ENCODE measurements at places on chromosomes 16 and 17.

- no peak for DNase-seq
These were observed 8.9 kb downstream of the ZNF319 start for GRCh38 chr16:57991551-57992059.

- no peak for DNase-seq
These were observed 7.2 kb downstream of the KRT38 start for GRCh38 chr17:41433586-41433985.

DNA sequence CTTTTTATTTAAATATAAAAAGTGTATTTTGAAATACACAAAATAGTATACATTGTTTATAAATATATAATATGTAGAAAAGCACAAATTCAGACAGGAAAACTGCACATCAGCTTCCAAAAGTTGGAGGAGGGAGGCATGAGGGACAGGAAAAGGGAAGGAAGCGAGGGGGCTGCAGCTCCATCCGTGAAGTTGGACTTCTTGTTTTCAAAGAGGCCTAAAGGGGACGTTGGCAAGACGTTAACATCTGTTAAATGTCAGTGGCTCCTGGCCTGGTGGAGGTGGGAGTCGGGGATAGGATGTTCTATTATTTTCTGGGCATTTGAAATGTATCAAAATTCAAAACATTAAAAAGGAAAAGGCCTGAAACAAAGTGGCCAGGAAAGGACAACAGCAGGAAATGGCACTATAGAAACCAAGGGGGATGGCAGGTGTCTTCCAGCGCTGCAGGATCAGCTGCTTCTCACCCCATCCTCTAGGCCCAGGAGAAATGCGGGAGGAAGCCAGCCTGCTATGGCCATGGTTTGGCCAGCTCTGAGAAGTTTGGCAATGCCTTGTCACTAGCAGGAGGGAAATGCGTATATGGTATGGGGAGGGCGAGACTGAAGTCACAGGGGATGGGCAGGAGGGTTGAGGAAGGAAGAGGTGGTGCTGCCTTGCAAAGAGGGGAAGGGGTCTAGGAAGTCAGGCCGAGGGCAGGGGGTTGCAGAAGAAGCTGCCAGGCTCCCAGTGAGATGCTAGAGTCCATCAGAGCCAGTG, 6.4 kb downstream of the CMTM2 start:
- DNase-seq = no peak

DNA sequence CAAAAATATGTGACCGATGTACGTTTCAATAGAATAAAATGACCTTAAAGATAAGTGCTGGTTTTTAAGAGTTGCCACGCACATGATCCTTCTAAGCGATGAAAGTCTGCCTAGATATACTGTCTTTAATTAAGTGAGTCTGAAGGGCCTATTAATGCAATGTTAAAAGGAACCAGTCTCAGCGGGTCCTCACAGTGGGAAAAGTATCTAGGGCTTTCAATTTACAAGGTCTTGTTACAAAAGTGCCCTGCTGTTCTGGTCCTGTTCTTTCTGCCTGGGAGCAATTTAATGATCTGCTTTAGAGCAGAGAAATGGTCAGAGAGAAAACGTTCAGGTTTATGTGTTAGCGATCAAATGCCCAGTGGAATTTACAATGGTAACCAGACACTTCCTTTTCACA, 864.0 kb downstream of the KCNJ2 start:
- DNase-seq = no peak

GRCh38 chr16:76910931-76911330, 280.1 kb upstream of the MON1B start:
- DNase-seq = no peak

GRCh38 chr16:22255335-22255734, 41.9 kb upstream of the POLR3E start:
- no peak for DNase-seq

DNA sequence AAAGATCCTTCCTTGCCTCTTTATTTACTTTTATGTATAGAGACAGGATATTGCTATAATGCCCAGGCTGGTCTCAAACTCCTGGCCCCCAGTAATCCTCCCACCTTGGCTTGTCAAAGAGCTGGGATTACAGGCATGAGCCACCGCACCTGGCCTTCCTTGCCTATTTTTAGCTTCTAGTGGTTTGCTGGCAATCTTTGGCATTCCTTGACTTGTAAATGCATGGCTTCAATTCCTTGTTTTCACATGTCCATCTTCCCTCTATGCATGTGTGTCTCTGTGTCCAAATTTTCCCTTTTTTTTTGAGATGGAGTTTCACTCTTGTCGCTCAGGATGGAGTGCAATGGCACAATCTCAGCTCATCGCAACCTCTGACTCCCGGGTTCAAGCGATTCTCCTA, 22.5 kb downstream of the HEXIM2 start:
- no peak for DNase-seq

GRCh38 chr17:74785096-74785980, 9.2 kb upstream of the NAT9 start:
- no peak for DNase-seq

- no peak for DNase-seq
These were observed 12.8 kb downstream of the ZNF174 start for GRCh38 chr16:3413730-3414379.

- peak; percentile 64 for DNase-seq
These were observed 43.5 kb downstream of the TBX21 start for GRCh38 chr17:47776330-47777197.

GRCh38 chr17:32901743-32902142, 24.8 kb upstream of the MYO1D start:
- no peak for DNase-seq

- no peak for DNase-seq
These were observed 8.8 kb downstream of the MMP25 start for GRCh38 chr16:3054965-3055733.

DNA sequence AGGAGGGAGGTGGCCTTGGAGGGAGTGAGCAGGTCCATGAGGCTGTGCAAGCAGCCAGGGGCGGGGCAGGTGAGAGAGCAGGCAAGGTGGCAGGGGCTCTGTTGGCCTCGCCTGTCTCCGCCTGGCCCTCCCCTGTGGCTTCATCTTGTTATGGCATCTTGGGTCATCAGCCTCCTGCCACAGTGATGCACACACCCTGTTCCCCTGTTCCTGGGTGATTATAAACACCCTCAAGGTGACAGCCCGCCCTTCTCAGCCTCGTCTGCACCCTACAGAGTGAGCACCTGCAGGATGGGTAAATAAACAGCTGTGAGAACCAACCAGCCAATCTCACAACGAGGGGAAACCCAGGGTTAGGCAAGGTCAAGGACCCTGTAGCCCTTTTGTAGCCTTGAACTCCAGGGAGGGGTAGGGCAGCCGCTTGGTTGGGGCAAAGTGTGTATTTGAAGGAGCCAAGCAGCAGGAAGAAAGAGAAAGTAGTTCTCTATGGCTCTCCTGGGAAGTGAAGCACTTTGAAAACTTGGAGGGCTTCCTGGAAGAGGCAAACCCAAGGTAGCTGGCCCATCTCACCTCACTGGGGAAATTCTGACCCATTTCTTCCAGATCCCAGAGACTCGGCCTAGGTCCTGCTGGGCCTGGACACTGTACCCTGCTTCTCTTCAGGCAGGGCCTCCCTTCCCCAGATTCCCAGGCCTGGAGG, 60.6 kb downstream of the NT5M start:
- DNase-seq = no peak

DNA sequence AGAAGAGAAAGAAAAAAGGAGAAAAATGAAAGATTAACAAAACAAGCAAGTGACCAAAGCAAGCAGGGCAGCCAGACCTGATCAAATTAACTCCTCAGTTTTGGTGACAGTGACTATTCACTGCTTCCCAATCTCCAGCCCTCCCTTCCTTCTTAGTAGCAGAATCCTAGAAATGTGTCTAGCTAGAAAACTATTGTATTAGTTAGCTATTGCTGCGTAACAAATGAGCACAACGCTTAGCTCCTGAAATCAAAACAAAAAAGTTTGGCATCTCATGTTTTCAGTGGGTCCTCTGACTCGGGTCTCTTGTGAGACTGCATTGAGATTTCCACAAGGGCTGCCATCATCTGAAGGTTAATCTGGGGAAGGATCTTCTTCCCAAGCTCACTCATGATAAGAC, 213.9 kb downstream of the PARN start:
- DNase-seq = no peak

DNA sequence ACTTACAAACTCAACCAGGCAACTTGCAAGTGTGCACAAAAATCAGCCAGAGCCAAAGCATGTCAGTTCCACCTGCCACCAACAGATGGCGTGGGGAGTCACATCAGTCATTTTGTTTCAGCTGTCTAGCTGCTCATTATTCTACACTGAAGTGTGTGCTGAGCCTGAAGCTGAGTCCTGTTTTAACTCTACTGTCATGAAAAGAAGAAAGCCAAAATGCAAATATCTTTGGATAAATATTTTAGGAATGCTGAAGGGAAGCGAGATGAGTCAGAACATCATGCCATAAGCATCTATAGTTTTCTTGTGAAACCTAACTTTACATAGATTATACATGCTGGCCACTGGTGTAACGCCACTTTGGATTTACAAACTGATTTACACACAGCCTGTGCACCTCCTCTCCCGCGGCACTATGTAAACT, 172.6 kb downstream of the CDK5R1 start:
- DNase-seq = peak; percentile 76

- no peak for DNase-seq
These were observed 8.0 kb downstream of the TSR3 start for GRCh38 chr16:1343428-1344242.

GRCh38 chr17:9386401-9386800, 189.2 kb downstream of the STX8 start:
- DNase-seq = no peak

GRCh38 chr16:10466861-10467260, 81.0 kb downstream of the ATF7IP2 start:
- DNase-seq = no peak

- DNase-seq = no peak
These were observed 63.4 kb downstream of the CRLF3 start for GRCh38 chr17:30761060-30761459.

- peak; percentile 41 for DNase-seq
These were observed 367 bp downstream of the MGRN1 start for GRCh38 chr16:4624827-4625559.
